Natural killer cell (primary cell): ENCODE measurements at places on chromosomes 5 and 9. TPM values are rescaled to one million over a fixed set of nuclear protein-coding genes. Genes with fewer than 3 reads are reported as not detected.

DNA sequence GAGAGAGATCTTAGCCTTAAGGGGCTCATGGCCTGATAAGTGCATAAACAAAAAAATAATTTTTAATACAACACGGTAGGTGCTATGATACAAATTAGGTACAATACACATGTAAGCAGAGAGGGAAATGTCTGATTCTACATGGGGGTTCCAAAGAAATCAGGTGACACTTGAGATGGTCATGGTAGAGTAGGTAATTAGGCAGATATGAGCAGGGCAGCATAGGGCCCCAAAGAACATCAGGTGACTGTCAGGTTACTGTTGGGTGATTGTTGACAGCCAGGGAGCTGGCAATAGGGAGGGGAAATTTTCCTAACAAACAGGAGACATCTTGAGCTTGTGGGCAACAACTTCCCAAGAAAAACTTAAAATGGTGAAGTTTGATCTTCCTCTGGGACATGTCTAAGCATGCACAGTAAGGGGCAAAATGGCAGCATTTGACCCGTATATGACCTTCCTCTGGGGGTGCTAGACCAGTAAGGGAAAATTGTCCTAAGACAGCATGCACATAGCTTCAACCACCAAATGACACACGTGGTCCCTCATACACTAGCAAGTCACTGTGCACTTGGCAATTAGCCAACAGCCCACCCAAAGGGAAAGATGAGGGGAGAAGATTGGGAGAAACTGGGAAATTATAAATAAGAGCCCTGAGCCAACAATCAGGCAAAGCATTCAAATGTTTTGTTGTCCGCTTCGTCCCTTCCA is 37.3 kb upstream of the TENT4A start:
- no peak for DNase-seq

DNA sequence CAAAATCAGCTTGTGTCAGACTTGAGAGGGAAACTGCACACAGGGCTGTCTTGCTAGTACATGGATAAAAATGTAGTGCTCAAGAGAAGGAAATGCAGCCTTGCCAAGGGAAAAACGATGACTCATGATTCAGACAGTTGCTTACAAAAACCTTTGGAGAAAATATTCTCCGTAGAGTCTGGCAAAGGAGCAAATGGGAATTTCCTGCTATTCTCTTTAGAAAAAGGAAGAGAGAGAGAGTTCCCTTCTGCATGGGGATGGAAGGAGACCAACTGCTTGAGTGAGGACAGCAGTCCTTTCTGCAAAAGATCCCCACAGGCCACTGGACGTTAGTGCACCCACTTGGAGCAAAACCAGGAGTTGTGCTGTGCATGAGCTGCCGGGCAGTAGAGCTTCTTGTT is 7.6 kb downstream of the IFNB1 start:
- no peak for DNase-seq

DNA sequence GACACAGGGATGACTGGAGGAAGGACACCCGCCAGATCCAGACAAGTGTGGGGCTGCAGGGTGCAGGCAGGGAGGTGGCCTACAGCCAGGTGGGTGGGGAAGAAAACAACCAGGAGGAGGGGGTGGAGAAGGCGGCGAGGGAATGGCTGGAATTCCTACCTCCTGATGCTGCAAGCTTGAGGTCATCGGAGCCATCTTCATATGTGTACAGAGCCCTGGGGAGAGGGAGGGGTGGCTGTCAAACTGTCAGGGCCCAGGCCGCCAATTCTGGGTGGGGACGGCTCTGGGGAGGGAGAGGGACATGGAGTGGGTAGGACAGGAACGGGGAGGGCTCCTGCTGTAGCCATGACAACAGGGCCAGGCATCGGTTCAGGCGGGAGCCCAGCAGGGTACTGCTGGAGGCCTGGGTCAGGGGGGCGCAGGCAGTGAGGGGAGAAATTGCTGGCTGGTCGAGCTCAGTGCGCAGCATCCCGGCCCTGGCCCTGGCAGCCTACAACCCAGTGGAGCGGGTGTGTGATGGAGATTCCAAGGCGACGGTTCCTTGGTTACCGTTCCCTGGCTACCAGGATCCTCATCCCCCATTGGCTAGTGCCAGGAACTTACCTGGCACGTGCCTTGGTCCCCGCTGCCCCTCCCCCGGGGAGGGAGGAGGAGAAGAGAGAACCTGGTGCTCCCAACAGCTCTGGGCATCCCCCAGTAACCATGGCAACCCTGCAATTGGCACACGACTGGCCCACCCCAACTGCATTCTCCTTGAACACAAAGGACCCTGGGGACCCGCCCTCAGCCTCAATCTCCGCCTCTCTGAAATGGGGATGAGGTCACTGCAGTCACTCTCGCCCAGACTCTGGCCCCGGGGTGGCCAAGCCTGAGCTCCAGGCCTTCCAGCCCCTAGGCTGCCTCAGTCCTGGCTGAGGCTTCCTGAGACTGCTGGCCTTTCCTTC is 4.5 kb downstream of the DBN1 start:
- peak; percentile 24 for DNase-seq

The LPAR1 gene
- total RNA-seq: 0.48 TPM

DNA sequence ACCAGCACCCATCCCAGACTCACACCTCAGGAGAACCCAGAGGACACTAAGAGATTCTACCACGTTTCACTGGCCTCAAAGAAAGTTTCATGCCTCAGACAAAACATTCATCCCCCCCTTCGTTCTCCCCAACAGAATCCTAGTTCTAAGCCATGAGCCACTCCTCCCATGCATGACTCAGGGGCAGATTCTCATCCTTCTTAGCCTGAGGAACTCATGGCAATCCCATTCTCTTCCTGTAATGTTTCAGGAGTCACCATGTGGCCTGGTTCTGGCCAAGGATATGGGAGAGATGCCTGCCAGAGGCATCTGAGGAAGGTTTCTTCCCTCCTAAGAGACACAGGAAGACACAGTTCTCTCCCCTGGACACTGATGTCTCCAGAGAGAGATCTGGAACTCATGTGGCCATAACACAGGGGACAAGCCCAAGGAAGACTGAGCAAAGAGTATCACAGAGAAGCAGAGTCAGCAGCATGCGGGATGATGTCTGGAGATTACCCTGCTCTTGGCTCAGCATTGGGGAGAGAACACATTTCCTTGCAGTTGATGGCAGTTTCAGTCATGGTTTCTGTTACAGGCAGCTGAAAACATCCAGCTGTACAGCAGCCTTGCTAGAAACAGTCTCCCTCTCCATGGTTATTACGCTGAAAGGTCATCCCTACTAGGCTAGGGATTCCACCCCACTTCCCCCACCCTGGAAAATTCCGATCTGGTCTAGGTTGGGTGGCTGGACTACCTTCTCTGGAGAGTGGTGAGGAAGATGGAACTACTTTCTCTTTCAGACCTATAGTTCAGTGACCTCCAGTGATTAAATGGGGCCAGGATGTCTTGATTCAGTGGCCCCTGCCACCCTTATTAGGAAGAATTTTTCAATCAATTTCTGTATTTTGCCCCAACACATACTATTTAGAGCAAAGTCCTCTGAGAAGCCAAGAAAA is 115.4 kb downstream of the ZNF608 start:
- DNase-seq: no peak

DNA sequence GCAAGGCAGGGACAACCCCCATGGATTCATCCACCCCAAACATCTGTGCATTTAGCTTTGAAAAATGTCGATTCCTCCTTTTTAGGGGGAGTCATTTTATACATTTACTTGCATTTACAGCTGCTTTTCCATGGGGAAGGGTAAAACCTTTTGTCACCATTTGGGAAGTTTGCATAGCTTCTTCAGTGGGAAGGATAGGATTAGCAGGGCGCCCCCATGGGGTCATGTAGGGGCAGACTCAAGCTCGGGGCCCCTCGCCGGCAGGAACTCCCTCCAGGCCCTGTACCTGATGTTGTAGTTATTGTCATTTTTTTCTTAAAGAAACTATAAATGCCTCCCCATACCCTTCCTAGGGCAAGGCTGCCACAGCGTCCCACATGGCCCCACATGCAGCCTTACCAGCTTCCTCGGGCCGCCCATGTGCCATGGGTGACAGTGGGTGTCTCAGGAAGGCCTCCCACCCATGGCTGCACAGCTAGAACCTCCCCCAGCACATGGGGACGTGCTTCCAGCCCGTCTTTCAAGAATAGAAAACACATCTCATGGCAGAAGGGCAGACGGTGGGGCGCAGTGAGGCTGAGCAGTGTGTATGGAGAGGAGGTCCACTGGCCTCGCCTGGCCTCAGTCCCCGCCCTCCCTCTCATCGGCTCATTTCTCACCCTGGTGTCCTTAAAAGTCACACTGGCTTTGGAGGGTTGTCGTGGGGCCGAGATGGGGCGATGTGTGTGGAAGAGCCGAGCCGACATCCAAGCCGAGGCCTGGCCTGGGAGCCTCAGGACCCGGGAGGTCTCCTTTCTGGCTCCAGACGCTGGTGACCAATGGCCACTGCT is 76.1 kb upstream of the OTULINL start:
- DNase-seq: no peak

DNA sequence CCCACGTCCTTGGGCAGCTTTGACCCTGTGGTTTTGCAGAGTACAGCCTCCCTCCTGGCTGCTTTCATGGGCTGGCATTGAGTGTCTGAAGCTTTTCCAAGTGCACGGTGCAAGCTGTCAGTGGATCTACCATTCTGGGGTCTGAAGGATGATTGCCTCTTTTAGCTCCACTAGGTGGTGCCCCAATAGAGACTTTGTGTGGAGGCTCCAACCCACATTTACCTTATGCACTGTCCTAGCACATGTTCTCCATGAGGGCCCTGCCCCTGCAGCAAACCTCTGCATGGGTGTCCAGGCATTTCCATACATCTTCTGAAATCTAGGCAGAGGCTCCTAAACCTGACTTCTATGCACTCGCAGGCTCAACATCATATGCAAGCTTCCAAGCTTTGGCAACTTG is 644.2 kb upstream of the CDH9 start:
- DNase-seq: no peak

DNA sequence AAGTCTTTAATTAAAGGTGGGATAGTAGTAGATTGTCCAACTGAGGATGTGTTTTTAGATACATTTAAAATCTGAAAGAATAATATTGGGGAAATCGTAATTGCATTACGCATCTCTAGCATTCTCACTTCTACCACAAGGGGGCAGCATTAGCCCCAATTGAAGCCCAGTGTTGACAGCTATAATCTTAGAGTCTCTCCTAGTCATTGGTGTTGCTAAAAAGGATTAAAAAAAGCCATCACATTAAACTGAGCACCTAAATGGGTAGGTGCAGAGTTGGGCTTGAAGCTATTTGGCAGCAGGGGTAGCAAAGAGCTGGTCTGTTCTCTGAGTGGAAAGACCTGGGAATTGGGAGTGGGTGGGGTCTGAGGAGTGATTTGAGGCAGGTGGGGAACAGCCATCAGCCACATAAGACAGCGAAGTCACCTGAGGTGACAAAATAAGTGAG is 177.2 kb downstream of the OSTF1 start:
- DNase-seq: no peak

- no peak for DNase-seq
These were observed 29.0 kb downstream of the HK3 start for GRCh38 chr5:176870110-176870591.

The ADRB2 gene
- 47.1 TPM for total RNA-seq

- DNase-seq: no peak
These were observed 249.6 kb downstream of the PBX3 start for GRCh38 chr9:125996791-125997190.

GRCh38 chr5:173613433-173614159 is 2.9 kb downstream of the BOD1 start:
- no peak for DNase-seq
